ENCODE measurements at places on chromosomes 2 and 18.
A peak's percentile ranks its signal among the peaks of the same experiment; 100 is the strongest.

- no peak for DNase-seq
These were observed 168.5 kb downstream of the TMEFF2 start for GRCh38 chr2:192026059-192026824.

GRCh38 chr18:23871410-23871809 lies 143.1 kb upstream of the TTC39C start:
- DNase-seq, result peak; percentile 66

DNA sequence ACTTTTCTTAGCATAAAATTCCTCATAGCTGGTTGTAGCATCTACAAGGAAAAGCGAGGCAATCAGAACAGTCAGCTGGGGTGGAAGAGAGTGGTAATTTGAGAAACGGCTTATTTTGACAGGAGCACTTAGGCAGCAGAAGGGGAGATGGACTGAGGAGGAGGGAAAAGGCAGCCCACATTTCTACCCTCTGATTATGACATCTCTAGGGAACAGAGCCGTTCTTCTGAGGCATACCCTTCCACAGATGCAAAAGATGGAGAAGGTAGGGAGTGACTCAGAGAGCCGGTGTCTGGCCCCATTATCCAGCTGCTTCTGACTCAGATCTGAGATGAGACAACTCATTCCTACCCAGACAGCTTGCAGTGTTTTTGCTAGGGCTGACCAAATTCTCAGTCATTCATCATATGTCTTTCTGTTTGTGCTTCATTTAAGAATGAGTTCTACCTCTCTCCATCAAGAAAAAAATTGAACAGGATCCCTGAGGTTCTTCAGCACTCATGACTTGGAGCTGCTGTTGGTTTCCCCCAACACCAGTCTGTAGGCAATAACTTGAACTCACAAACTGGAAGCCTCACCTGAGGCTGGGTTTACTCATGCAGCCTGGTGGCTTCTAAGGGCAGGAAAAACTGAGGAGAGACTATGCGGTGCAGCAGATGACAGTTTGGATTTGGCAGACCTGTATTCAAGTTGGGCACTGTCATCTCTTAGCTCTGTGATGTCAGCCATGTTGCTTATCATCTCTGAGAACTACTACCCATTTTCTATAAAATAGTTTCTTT lies 15.9 kb upstream of the SEC11C start:
- peak; percentile 51 for DNase-seq

DNA sequence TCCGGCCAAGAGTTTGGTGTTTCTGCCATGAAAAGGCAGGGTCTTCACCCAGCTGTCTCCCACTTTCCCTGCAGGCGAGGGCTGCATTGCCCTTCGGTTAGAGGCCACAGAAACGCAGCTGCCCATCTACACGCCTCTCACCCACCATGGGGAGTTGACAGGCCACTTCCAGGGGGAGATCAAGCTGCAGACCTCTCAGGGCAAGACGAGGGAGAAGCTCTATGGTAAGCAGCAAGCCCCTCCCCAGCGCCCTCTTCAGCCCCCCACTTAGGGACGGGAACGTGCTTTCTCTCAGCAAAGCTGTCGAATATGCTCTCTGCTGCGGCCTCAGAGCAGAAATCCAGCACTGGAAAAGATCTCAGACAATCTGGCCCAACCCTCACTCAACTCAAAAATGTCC lies 57.7 kb upstream of the ATG16L1 start:
- no peak for DNase-seq

GRCh38 chr2:236862961-236863728 lies 222.5 kb upstream of the COPS8 start:
- no peak for DNase-seq

- no peak for DNase-seq
These were observed 270.0 kb upstream of the PXDN start for GRCh38 chr2:2014251-2014771.

DNA sequence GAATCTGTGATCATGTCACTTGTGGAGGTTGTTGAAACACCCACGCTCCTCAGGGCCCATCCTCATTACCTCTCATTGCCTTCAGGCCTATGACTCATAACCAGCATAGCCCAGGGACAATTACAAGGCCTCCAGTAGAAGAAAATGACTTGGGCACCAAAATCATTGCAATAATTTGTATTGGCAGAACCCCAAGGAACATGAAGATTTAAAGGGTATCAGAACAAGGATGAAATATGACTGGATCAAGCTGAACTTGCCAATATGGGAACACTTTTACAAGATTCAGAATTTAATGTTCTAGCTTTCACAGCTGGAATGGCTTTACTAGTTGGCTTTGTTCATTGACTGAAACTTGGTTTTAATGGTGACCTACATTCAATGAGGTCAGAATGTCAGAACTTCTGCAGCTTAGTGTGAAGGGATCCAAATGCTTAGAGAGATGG lies 156.4 kb downstream of the COPS8 start:
- DNase-seq, result no peak
